CD4-positive, alpha-beta T cell treated with Interleukin-15 for 4 hours (primary cell): ENCODE measurements at places on chromosomes 7 and 10.

DNA sequence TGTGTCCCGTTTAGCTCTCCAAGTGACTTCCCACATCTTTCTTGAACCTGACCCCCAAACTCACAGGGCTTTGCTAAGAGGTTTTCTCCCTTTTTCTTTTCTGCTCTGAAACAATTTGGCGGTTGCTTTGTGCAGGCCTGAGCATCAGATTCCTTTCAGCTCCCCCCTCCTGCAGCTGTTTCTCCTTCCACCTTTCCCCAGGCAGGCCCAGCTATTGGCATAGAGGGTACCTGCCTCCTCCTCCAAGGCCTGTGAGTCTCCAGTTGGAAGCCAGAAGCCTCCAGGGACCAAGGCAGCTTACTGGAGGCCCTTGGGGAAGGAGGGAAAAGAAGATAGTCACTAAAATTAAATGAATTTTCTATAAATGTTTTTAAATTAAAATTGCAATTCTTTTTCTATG is 7.7 kb downstream of the VAX1 start:
- DNase-seq: no peak

GRCh38 chr10:69367469-69367868 is 49.2 kb downstream of the TACR2 start:
- no peak for DNase-seq

GRCh38 chr7:36096460-36097095 is 56.5 kb upstream of the EEPD1 start:
- DNase-seq: no peak

DNA sequence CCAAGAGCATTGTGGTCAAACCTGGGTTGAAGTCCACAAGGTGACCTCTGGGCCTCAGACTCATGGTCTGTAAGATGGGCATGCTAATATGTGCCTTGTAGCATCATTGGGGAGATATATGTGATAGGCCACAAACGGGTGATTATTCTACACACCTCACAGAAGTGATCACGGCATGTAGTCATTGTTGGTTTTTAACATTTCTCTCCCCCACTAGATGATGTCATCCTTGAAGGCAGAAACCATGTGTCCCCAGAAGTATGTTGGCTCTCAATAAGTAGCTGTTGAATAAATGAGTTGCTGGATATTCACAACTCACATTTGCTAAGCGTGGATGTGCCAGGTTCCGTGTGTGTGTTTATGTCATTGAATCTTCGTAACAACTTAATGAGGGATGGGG is 42.4 kb downstream of the GATA3 start:
- DNase-seq: no peak

DNA sequence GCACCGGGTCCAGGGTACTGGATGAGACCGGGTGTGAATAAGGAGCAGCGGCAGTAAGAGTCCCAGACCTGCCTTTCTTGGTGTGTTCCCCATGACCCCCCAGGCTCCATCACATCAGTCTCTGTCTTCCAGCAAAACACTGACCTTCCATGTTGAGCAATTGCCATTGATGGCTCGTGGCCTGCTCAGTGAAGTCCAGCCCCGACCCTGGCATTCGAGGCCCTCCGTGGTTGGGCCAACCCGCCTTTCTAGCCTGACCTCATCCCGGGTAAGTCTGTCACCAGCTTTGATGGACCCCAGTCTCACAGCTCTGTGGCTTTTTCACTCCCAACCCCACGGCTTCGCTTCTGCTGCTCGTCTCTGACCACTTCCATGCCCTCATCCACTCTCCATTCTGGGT is 6.4 kb downstream of the MMP21 start:
- no peak for DNase-seq

- DNase-seq: no peak
These were observed 219.7 kb upstream of the ZMIZ1 start for GRCh38 chr10:78849115-78849514.

GRCh38 chr7:103114576-103115008 is 34.3 kb downstream of the NAPEPLD start:
- DNase-seq: no peak

GRCh38 chr10:14728346-14728745 is 46.4 kb downstream of the FAM107B start:
- no peak for DNase-seq

GRCh38 chr10:109969760-109970346 is 37.9 kb upstream of the ADD3 start:
- no peak for DNase-seq

GRCh38 chr10:36534471-36535002 is 590.9 kb upstream of the ANKRD30A start:
- no peak for DNase-seq

DNA sequence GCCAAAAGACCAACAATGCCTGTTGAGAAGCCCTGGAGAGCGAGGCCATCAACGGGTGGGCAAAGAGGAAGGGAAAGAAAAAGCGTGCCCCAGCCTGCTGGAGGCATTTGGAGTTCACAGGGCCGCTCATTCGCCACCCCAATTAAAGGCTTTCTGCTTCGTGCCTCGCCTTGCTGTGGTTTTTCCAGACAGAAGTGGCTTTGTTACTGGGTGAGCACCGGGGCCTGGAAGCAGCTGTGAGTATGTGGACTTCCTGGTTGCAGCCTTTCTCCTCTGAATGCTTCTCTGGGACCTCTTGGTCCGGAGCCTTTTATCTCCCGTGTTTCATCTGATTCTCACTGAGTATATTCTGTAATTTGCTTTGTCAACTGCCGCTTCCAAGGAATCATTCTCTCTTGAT is 118.1 kb upstream of the EGR2 start:
- no peak for DNase-seq

DNA sequence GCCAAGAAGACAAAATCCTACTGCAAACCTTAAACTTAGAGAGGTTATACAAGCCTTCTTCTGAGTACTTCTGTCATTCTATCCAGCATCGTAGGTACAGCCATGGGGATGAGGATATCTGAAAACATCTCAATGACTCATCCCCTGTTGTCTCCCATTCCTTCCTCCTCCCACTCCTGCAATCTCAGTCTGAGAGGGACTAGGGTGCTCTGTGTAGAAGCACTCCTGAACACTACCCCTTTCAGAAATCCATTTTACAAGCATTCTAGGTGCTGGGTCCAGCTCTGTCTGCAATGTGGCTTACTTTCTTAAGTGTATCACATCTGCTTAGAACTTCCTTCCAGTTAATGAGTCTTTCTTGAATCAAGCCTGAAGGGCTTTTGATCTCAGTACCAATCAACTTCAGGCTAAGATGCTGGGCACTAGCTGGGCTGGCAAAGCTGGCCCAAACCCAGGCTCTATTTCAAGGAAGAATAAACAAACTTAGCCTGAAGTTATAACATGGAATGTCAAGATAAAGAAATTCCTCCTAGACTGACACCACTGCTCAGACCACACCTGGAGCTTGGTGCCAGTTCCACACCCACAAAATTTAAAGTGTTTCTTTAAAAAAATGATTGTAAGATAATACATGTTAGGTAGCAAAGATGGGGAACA is 270.3 kb upstream of the AOAH start:
- no peak for DNase-seq

- no peak for DNase-seq
These were observed 84.2 kb downstream of the NPY start for GRCh38 chr7:24368161-24368560.

- DNase-seq: no peak
These were observed 182.8 kb downstream of the ZWINT start for GRCh38 chr10:56178210-56178609.

DNA sequence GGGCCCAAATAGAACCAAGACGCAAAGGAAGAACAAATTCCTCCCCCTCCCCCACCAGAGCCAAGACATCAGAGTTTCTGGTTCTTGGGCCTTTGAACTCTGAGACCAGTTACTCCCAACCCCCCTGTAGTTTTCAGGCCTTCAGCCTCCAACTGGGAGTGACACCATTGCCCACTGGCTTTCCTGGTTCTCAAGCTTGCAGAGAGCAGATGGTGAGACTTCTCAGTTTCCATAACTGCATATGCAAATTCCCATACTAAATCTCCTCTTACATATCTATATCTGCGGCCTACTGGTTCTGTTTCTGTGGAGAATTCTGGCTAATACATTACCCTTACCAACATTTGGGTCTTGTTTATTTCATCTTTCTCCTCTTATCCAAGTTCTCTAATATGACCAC is 762.9 kb downstream of the GRM8 start:
- DNase-seq: no peak

DNA sequence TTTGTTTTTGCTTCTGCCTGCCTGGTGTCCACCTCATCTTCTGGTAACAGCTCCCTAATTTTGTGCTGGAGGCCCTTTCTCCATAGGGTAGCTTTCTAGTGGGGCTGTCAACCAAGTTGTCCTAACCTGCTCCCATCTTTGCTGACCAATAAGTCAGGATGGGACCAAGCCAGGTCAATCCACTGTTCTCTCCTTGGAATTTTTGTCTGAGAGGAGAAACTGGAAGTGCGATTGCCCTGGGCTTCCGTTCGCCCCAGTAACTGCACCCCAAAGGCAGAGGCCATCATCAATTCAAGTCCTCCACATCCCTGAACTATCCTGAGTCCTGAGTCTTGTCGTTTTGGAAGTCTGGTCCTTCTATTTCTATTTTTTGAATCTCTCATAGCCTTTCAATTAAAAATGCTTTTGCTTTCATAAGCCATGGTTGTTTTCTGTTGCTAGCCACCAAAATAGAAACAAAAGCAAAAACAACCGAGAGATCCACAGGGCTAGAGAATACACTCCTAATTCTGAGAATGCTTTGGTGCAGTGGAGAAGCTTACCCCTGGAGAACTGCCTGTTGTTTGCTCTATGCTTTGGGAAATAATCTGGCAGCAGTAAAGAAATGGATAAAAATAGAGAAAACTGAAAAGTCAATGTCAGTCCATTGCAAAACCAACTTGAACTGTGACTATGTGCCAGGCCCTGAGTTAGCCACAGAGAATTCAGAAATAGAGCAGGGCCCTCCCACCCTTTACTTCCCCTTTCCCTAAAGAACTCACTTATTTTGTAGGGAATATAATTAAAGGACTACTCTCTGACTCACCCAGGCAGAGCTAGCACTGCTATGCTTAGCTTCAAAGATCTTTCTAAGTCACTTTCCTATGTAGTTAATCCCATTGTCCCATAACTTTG is 368.1 kb downstream of the CXCL12 start:
- no peak for DNase-seq

DNA sequence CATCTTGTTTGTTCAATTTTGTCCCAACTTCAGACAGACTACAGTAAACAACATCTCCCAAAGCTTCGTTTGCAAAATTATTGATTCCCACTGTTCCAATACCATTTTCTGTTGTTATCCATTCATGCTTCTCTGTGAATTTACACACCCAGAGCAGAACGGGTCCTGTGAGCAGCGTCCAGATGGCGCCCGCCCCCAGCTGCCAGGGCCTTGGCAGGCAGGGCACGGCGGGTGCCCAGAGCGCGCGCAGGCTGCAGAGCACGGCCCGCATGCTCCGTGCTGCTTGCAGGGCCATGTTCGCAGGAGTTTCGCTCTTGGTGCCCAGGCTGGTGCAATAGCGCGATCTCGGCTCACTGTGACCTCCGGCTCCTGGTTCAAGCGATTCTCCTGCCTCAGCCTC is 32.5 kb upstream of the SEPTIN7 start:
- no peak for DNase-seq

GRCh38 chr7:22183522-22184280 is 173.3 kb downstream of the RAPGEF5 start:
- no peak for DNase-seq

- DNase-seq: no peak
These were observed 78.8 kb downstream of the PROSER2 start for GRCh38 chr10:11901833-11902475.

DNA sequence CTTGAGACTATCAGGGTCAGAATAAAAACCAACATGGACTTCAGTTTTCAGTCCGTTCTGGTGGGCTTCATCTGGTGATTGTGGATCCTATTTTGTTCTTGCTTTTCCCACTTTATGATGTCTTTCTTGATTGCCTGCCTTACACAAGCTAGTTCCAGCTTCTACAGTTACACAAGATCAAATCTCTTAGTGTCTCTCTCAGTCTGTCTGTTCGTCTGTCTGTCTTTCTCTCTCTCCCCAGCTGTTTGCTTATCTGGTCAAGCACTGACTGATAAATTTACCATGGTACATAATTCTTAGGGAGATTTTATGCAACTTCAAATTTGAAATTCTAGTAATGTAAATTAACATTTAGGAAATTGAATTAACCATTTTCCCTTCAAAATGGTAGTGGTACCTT is 35.8 kb downstream of the TAX1BP1 start:
- no peak for DNase-seq

DNA sequence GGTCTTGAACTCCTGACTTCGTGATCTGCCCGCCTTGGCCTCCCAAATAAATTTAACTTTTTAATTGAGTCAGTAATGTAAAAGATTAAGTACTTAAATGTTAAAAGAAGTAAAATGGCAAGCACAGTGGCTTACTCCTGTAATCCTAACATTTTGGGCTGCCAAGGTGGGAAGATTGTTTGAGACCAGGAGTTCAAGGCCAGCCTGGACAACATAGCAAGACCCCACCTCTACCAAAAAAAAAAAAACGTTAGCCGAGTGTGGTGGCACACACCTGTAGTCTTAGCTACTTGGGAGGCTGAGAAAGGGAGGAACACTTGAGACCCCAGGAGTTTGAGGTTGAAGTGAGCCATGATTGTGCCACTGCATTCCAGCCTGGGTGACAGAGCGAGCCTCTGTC is 26.1 kb downstream of the PHTF2 start:
- DNase-seq: no peak

DNA sequence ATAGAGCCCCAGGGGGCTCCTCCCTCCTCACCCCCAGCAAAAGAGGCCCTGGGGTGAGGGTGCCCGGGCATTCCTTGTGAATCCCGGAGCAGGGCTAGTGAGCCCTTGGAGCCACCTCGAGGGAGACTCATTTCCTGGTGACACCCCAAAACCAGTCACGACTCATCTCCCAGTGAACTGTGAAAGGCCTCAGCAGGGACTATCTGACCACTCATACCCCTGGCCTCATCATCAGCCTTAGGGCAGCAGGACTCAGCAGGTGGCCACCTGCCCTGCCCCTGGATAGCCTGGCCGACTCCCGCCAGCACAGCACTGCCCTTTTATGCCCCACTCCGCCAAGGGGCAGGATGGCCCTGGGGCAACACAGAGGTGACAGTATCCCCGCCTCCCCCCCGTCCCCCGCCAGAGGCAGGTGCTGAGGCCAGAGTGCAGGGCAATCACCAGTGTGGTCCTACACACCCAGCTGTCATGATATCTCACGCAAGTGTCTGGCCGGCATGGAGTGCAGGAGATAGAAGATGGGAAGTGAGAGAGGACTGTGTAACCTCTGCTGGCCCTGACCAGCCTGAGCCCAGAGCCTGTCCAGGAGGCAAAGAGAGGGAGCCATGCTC is 3.2 kb downstream of the SNCG start:
- DNase-seq: no peak

GRCh38 chr10:127702271-127702670 is 34.7 kb upstream of the FOXI2 start:
- no peak for DNase-seq

GRCh38 chr7:147509035-147509501 is 1081.5 kb upstream of the C7orf33 start:
- DNase-seq: no peak

DNA sequence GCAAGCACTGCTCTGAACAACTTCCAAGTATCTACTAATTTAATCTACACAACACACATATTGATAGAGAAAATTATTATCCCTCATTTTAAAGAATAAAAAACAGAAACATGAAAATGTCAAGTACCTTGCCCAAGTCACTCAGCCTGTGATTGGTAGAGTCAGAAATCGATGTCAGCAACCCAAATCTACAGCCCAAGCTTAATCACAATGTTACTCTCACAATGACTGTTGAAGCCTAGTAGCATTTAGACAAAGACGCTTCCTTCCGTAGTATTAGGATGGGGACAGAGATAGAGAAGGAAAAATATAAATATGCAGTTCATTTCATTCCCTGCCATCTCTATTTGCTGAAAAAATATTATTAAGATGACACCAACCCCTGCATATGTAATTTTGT is 242.5 kb downstream of the ELMO1 start:
- no peak for DNase-seq

GRCh38 chr10:35889971-35890675 is 248.0 kb upstream of the FZD8 start:
- DNase-seq: no peak
